Cortex of kidney (tissue), 1 donor: ENCODE measurements at places on chromosomes 5 and 9.

DNA sequence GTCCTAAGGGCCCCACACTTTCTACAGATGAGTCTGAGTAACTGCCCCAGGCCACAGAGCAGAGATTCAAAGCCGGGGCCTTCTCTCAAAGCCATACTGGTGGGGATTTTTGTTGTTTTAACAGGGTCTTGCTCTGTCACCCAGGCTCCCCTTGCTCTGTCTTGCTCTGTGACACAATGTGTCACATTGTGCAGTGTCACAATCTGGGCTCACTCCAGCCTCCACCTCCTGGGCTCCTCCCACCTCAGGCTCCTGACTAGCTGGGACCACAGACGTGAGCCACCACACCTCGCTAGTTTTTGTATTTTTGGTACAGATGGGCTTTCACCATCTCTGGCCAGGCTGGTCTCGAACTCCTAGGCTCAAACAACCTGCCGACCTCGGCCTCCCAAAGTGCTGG, 8.6 kb downstream of the AGPAT2 start:
- DNase-seq = no peak

GRCh38 chr9:109181284-109181683, 14.2 kb upstream of the FRRS1L start:
- no peak for DNase-seq

GRCh38 chr9:122180633-122181032, 20.9 kb downstream of the MORN5 start:
- DNase-seq = no peak

DNA sequence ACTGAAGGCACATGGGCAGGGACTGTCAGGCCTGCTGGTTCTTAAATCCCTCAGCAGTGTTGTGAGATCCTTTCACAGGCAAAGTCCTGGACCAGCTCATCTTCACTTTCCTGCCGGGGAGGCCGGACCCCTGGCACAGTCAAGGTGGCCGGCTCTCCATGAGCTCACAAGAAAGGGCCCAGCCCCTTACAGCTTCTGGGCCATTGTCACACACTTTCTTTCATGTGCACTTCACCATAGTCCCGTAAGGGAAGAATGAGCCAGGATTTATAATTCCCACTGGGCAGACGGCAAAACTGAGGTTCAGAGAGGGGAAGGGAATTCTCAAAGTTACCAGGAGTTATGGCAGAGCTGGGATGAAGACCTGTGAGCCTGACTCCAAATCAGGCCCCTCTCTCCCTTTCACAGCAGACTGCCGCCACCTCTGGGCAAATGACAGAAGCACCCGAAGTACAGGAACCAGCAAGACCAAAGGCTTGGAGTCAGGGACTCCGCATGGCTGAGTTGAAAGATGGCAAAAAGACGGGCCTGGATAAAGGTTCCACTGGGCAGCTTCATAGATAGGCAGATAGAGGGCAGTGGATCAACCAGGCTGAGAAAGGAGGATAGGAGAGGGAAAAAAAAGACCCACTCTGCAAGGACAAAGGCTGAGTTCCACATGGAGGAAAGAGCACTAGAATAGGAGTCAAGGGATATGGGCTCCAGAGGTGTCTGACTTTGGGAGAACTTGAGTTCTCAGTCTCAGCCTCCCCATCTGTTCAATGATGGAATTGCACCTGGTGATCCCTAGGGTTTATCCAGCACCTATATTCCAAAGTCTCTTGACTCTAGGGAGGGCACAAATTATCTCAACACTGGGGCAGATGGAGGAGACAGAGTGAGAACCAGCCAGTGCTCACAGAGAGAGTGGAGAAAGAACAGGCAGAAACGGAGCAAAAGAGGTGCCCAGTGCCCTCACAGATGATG, 128.7 kb downstream of the PAX5 start:
- DNase-seq = no peak

DNA sequence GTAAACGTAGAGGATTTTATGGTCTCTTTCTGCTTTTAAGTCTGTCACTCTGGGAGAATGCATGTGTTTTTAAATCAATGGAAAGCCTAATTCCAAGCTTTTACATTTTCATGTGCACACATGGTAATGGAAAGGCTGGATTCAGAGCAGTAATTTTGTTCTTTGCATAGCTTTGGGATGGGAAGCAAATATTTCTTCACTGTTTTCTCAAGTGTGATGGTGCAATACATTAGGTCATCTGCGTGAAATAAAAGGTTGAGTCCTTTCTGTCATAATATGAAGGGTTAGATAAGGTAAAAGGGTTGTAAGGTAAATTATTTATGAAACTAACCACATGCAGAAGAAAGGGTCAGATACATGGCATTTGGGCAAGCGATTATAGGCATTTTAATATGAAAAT, 88.2 kb upstream of the NR3C1 start:
- no peak for DNase-seq

- no peak for DNase-seq
These were observed 593 bp downstream of the GM2A start for GRCh38 chr5:151253605-151253950.

GRCh38 chr9:90464978-90465377, 177.6 kb downstream of the DIRAS2 start:
- no peak for DNase-seq

- DNase-seq = no peak
These were observed 655.2 kb downstream of the PDE4D start for GRCh38 chr5:59238126-59238902.

- no peak for DNase-seq
These were observed 28.9 kb upstream of the ERGIC1 start for GRCh38 chr5:172805018-172805683.

GRCh38 chr9:128087262-128087661, 19.2 kb downstream of the SLC25A25 start:
- no peak for DNase-seq

DNA sequence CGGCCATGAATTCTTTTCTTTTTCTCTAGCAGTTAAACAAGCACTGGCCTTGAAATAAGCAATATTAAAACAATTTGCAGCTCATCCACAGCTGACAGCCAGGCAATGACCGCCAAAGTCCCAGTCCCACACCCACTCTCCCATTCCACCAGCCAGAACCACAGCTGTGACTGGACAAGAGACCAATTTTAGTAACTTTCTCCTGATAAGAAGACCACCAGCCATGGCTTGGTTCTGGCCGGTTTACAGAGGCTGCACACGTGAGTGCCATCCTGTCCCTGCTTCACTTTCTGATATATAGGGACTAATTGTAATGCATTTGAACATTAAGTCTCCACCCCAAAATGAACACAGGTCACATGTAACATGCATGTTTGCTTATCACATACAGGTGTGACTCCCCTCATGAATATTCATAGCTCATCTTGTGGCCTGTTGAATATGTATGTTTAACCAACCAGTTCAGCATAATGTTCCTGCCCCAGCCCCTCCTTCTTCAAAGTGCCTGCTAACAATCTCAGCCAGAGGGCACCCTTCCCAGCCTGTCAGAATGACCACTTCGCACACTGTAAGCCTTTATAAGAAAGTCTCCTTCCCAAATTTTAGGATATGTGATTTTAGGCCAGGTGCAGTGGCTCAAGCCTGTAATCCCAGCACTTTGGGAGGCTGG, 23.9 kb upstream of the FANCC start:
- DNase-seq = no peak

GRCh38 chr5:27353540-27353939, 315.2 kb upstream of the CDH9 start:
- DNase-seq = no peak

- no peak for DNase-seq
These were observed 55.4 kb downstream of the HINT1 start for GRCh38 chr5:131109540-131110255.

DNA sequence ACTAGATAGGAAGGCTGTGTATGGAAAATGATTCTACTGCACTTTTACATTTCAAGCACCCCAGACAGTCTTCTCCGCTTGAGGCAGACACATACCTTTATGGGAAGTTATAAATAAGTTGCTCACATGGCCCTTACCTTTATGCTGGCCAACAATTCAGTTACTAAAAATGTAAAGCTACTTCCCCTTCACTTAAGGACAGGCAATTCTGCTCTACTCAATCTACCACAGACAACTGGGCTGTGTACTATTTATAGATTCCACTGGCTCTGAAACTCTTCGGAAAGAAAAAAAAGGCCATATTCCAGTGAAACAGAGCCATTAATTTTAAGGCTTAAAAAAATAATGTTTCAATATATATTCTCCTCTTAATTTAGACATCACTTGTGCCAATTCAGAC, 59.4 kb downstream of the ELAVL2 start:
- no peak for DNase-seq

GRCh38 chr5:72508241-72509170, 1.3 kb upstream of the ZNF366 start:
- DNase-seq = no peak

DNA sequence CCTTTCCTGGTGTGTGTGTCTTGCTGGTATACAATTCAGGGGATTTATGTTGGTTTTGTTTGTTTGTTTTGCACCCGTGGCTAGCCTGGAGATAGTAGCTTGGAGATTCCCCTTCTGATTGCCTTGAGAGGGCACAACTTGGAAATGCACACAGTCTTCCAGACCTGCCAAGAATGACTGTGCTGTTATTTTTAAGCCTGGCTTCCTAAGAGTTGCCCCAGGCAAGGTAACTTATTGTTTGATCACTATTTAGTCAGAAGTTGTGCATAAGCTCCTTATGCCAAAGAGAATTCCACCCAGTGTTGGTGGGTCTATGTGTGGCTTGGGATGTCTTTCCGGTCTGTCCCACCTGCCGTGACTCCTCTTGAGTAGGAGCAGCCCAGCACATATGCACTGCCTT, 421.9 kb upstream of the KCNN2 start:
- DNase-seq = no peak

GRCh38 chr9:87290241-87291052, 207.2 kb upstream of the DAPK1 start:
- no peak for DNase-seq

- DNase-seq = no peak
These were observed 371.9 kb downstream of the CETN3 start for GRCh38 chr5:90037646-90038045.

GRCh38 chr9:135993765-135994500, 32.8 kb upstream of the UBAC1 start:
- DNase-seq = no peak

GRCh38 chr9:6449645-6450044, 36.6 kb downstream of the UHRF2 start:
- DNase-seq = no peak

DNA sequence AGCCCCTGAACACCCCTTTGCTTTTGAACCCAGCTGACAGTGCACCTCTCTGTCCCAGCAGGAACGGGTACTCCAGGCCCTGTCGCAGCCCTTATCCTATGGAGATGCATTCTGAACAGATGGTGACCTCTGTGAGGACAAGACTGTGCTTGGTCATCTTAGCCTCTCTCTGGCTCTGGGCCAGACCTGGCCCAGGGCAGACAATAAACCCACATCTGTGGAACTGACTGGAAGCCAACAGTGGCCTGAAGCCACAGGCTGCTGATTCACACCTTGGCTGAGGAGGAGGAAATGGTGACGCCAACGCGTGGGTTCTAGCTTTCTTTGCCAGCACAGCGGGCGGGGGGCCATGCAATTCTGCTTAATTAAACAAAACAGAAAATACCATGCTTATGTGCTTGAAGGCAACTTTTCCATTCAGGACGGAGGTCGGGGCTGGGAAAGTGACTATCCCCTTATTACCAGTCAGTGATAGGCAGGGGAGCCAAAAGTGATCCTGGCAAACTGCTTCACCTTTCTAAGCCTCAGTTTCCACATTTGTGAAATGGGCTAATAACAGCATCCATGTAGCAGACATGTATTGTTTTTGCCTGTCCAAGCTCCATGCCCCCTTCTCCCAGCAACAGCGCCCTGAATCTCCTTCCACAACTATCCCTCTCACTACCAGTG, 10.8 kb downstream of the SH3PXD2B start:
- DNase-seq = no peak

GRCh38 chr5:132008163-132008473, 3.3 kb downstream of the ACSL6 start:
- DNase-seq = no peak

GRCh38 chr9:84169240-84169639, 171.3 kb downstream of the SLC28A3 start:
- no peak for DNase-seq

DNA sequence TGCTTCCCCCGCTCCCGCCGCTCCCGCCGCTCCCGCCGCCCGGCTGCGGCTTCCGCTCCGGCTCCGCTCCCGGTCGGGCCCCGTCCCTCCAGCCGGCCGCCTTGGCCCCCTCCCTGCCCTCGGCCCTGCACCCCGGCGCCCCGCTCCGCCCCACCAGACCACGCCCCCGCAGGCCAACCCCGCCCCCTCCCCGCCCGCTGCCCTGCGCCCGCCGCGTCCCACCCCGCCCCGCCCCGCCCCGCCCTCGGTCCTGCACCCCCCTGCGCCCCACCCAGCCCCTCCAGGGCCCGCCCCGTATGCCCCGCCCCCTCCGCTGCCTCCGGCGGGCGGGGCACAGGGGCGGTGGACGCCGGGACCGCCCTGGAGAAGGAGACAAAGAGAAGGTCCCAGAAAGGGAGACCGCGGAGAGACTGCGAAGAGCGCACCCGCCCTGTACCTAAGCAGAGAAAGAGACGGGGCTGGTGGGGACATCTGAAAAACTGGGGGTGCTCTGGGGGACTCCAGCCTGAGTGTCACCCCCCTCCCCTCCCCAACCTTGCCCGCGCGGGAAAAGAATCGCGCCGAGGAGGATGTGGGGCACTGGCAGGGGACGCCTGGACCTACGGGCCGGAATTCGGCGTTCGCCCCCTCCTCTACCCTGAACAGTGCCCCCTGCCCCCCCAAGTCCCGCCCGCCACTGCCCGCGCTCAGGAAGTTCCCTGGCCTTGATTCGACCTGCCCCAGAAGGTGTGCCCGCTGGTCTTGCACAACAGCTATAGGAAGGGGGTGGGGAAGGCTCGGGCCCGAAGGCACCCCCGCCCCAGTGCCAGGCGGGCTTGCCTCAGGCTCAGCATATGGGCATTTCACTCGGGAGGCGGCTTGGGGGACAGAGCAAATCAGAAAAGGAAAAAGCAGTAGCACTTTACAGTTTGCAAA, 42.8 kb upstream of the STXBP1 start:
- no peak for DNase-seq

DNA sequence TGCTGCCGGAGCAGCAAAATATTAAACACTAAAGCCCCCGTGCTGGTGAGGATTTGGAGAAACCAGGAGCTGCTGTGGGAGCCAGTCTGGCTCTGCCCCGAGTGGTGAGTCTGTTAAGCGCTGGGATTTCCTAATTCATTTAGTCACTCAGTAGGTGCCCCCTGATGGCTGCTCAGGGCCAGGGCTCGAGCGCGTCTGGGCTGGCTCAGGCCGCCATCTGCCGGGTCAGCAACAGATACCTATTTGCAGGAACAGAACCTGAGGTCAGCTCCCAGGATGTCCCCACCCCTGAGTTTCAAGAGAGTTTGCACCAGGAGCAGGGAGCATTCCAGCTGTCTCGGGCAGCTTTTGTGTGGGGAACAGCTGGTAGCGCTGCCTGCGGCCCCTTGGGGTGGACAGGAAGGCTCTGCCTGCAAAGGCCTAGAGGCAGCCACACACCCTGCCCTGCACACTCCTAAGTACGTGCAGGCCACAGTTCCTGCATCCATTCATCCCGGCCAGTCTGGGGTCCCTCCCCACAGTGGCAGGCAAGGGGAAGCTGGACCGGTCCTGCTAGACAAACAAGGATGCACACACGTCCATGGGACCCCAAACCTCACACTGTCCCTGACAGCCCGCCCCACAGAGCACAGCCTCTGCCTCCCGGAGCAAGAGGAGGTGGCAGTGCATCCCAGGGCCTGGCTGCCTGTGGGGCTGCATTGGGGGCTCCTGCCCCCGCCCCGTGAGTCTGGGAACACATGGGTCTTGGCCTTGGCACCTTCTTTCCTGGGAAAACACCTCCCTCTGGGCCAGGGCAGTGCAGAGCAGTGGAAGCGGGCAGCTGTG, 83.7 kb downstream of the ADAMTS2 start:
- DNase-seq = no peak
